Body of pancreas (tissue), 4 donors: ENCODE measurements at places on chromosomes 16 and 17.

- DNase-seq = no peak
These were observed at the start of gene GDPD3 for GRCh38 chr16:30113031-30113710. GDPD3 (minus strand) TSS chr16:30113537; CDS start chr16:30113478, 59 bp downstream.

GRCh38 chr17:61536422-61536955 is 54.5 kb downstream of the NACA2 start:
- DNase-seq = no peak

GRCh38 chr16:84349862-84350684 is 18.3 kb upstream of the ATP2C2 start:
- no peak for DNase-seq

- DNase-seq = no peak
These were observed 16.9 kb downstream of the RAB40C start for GRCh38 chr16:606656-607307.

DNA sequence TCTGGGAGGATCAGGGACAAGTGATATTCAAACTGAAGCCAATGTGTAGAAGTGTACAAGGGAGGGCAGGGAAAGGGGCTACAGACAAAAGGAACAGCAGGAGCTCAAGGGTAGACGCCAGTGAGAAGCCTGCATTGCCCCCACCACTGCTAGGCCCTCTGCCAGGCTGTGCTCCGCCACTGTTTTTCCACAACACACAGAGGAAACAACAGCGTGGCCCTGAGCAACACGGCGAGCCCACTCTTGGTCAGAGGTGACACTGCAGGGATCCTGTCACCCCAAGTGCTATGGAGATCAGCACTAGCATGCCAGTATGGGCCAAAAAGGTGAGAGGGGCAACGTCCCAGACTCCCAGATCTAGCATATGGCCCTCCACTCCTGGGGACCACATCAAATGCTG is 23.4 kb downstream of the MYO18A start:
- no peak for DNase-seq

DNA sequence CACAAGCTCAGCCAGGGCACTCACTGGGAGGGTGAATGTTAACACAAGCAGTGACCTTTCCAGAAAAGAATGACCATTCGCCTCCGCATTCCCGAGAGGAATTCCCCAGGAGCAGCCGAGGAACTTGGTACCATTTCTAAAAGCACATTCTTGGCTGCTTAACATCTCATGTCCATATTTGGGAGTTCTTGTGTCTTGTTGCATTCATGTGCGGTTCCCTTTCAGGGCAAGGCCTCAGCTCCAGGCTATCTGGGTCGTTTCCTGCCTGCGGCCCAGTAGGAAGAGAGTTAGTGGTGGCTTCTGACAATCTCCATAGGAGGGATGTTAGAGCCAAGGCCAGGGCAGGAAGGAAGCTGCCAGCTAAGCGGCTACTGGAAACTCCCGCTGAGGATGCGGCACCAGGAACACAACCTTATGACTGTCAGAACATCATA is 27.8 kb upstream of the MEAK7 start:
- DNase-seq = peak; percentile 50

- DNase-seq = no peak
These were observed 83.3 kb upstream of the C16orf82 start for GRCh38 chr16:26983426-26983825.

- peak; percentile 68 for DNase-seq
These were observed 44.9 kb upstream of the DNAJA2 start for GRCh38 chr16:47018223-47018891.

GRCh38 chr16:73176577-73177013 is 128.7 kb upstream of the ZFHX3 start:
- no peak for DNase-seq
